ENCODE measurements at places on chromosomes 4 and X. TPM values are rescaled to one million over a fixed set of nuclear protein-coding genes. Genes with fewer than 3 reads are reported as not detected.

- DNase-seq, result no peak
These were observed 9.0 kb downstream of the ABCE1 start for GRCh38 chr4:145107126-145107525.

DNA sequence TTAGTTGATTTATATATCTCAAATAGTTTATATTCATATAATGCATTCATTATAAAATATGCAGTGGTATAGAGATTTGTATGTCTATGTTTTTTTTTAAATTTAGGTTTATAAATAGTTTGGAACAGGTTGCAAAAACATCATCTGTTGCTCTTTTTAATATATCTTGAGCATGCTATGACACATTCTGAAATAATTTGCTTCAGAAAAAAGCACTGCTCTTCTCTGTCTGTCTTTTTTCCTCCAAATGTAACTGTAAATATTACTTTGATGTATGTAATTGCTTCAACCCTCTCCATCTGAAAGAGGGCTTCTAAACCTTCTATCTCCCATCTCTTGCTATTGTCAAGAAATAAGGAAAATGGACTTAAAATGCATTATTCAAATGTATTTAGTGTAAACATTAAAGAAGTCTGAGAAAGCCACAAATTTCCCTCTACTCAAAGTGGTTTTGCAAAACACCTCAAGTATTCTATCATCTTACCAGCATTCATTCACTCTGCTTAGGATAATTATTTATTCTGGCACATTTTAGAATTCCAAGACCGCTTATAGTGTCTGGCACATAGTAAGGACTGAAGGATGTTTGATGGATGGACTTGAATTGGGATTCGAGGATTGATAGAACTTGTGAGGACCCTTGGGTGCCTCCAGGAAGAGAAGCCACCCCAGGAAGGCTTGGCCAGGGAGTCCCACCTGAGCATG, 87.8 kb downstream of the CLNK start:
- no peak for DNase-seq

DNA sequence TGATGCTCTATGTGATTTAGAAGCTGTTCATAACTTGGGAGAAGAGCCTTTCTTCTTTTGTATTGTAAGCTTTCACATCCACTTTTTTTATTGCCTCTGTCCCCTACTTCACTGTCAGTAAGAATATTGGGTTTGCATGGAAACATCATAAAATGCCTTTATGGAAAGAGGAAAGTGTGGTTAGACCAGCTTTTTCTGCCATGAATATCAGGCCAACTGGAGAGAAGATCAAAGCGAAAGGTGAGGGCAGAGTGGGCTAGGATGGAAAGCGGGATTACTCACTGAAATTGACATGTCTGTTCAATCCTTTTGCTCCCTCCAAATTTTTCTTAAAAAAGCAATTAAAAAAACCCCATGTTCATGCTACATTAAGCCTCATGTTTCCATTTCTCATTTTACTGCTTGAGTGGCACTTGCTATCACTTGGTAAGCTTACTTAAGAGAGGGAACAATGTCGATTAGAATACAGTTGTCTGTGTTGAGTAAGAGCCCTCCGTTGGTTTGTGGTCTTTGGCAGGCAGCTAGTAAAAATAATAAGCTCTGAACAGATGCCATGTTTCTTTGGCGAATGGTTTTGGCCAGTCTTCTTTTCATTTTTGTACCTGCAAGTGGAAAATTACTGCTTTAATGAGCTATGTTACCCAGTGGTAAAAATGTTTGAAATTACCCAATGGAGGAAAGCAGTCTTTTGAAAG, 35.9 kb downstream of the SUPT20HL1 start:
- DNase-seq, result no peak

The MECP2 gene
- total RNA-seq, result 25.3 TPM

Data from hematopoietic multipotent progenitor cell (in vitro differentiated cells).